Activated CD4-positive, CD25-positive, alpha-beta regulatory T cell (primary cell): ENCODE measurements at places on chromosomes 3 and 15.

- DNase-seq: peak; percentile 86
Measured at GRCh38 chr3:180601688-180602666, at the start of gene TTC14. TSS of gene TTC14 (plus strand) at chr3:180602163. CDS start at chr3:180602262, 99 bp downstream.

DNA sequence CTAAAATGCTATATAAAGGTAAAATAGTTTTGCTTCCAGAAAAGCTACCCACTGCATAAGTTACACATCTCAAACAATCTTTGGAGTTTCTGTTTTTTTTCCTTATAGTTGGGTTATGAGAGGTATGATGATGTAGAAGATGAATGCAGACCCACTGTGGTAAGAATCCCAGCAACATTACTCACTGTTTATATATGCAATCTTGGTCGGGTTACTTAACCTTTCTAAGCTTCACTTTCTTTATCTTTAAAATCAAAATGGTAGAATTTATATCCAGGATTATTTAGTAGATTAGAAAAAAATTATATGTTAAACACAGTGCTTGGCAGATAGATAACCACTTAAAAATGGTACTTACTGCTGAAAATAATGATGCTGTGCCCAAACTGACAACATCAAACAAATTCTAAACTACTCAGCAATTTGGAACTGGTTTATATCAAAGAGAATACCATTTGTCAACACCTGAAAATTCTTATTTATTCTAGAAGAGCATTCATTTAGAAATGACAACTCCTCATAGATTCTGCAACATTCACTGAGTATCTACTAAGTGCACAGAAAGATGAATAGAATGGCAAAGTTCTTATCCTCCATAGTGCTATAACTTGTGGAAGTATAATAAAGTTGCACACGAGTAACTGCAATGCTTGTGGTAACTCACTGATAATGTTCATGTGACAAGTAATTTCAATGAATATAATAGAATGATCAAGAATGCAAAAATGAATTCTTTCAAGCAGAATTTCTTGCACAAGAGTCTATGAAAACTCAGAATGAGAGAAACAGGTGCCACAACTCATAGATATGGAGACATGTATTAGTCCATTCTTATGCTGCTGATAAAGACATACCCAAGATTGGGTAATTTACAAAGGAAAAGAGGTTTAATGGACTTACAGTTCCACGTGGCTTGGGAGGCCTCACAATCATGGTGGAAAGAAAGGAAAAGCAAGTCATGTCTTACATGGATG is 129.0 kb upstream of the SLC7A14 start:
- no peak for DNase-seq

GRCh38 chr15:83855956-83856355 is 202.0 kb downstream of the ADAMTSL3 start:
- no peak for DNase-seq

- DNase-seq: no peak
Measured at GRCh38 chr3:159486580-159486979, 502.1 kb upstream of the IL12A start.

DNA sequence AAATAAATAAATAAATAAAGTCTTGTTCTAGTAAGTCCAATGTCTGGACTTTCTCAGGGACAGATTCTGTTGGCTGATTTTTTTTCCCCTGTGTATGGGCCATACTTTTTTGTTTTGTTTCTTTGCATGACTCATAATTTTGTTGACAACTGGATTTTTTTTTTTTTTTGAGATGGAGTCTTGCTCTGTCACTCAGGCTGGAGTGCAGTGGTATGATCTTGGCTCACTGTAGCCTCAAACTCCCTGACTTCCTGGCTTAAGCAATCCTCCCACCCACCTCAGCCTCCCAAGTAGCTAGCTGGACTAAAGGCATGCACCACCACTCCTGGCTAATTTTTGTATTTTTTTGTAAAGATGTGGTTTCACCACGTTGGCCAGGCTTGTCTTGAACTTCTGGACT is 38.9 kb downstream of the TICRR start:
- DNase-seq: no peak

- DNase-seq: no peak
Measured at GRCh38 chr3:46239952-46240351, 2.3 kb upstream of the CCR3 start.

DNA sequence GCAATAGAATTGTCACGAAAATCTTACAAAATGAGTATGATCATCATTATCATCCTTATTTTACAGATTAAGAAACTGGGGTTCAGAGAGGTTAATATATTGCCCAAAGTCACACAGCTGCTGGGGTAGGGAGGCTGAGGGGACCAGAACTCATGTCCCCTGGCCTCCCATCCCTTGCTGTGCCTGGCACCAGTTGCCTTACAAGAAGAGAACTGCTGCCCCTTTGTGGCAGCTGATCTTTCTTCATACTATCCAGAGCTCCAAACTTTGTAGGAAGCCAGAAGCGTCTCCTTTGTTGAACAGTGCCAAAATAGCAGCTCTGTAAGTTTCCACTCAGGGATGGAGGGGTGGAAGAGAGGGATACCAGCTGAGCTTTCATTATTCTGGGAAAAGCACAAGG is 236.8 kb upstream of the TBC1D5 start:
- DNase-seq: no peak

DNA sequence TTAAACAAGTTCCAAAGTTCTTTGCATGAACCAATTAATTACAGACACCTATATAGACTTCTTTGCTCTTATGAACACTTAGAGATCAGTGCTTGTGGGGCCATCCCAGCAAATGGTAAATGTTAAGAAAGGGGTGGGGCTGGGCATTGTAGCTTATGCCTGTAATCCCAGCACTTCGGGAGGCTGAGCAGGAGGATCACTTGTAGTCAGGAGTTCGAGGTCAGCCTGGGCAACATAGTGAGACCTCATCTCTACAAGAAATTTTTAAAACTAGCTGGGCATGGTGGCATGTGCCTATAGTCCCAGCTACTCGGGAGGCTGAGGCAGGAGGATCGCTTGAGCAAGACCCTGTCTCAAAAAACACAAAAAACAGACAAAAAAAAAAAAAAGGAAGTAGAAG is 19.4 kb upstream of the STARD5 start:
- no peak for DNase-seq

DNA sequence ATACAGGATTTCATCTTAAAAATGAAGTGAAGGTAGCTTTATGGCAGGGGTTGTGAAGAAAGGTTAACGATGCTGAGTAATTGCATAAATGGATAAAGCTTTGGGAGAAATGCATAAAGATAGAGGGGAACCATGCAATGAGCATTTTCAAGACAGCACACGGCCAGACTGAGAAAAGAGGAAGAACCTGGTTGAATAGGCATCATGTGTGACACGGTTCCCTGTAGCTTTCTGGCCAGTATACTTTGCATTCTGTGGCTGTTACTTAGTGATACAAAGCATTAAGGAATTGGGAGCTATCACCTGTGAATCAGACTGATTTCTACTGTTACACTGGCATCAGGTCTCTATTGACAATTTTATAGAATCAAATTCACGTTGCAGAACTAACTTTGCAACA is 33.3 kb downstream of the NR2C2 start:
- no peak for DNase-seq

DNA sequence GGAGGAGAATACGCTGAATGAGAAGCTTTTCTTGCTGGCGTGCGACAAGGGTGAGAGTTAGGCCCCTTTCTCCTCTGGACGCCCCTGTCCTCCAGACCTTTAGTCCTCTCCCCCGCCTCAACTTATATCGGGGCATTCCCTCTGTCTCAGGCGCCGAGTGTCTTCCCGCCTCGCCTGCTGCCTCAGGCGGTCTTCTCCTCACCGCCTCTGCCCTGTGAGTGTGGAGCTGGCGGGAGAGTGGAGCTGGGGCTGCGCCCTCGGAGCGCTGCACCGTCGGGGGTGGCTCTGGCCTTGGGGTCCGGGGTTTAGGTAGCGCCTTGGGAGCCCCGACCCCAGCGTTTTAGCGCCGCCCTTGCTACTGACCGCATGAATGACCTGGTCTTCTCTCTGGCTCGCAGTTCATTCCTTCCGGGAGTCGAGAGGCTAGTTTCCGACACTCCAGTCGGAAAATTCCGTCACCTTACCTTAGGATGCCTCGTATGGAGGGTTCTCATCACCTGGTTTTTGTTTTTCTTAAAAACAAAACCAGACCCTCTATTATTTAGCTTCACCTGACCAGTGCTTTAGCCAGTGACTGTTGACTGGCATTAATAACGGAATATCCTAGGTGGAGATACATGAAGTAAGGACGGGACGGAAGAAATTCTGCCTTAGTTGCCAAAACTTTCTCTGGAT is 985 bp downstream of the TRPC1 start:
- DNase-seq: no peak

DNA sequence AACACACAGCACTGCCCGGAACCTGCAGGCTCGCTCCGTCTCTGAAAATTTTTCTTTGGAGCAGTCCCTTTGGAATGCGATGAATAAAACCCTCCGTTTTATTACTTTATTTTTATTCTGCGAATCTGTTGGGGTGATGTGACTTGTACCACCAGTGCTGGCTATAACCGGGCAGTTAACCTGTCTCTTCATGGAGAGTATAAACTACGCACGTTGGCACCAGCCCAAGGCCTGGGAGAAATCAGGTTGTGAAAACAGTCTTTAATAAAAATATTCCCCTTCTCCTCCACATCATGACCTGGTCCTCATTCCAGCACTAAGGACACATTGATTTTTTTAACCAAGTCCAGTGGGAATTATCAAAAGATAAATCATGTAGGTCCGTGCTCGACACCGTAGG is 116.8 kb downstream of the WNT5A start:
- no peak for DNase-seq

DNA sequence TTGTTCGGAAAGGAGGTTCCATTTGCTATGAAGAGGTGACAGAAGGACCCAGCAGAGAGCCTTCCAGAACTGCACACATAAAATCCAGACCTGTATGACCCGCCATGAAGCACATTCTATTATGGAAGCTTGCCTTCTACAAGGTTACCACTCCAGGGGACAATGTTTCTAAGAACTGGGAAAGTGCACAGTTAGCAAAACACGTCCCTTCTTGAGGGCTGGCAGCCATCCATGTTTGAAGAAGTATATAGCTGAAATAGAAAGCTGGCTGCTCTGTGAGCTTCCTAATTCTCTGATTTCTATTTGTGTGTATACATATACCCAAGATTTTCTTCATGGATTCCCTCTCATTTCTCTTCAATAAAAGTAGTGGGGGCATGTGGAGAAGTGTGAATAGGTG is 74.6 kb downstream of the CNTN3 start:
- DNase-seq: no peak

- no peak for DNase-seq
Measured at GRCh38 chr15:42031198-42031915, 10.5 kb upstream of the PLA2G4E start.

GRCh38 chr3:149621218-149622005 is 36.4 kb downstream of the WWTR1 start:
- no peak for DNase-seq

- no peak for DNase-seq
Measured at GRCh38 chr3:31858439-31858838, 122.6 kb downstream of the OSBPL10 start.

- DNase-seq: no peak
Measured at GRCh38 chr15:79874242-79874641, 22.6 kb downstream of the MTHFS start.

DNA sequence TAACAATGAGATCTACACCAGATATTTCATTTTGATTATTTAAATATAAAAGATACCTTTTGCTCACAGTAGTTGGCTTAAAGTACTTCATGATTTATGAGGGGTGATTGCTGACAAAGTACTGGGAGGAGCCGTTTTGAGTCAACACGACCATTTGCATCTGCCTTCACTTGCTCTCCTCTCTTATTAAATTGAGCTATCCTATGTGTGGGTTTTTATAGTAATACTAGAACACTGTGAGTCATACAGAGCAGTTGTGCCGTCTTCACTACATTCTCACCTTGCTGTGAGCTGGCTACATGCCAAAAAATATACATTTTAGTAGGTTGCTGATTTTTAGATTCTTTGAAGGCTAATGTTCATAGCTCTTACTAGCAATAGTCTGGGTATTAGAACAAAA is 161.2 kb downstream of the ALCAM start:
- DNase-seq: no peak
